NCI-H2081 treated with DMSO at 0.1 percent for 48 hours (cell line): ENCODE measurements at places on chromosomes 1 and 21.
A peak's percentile ranks its signal among the peaks of the same experiment; 100 is the strongest.

GRCh38 chr21:44706706-44707581, 4.4 kb downstream of the TSPEAR start:
- no peak for DNase-seq

DNA sequence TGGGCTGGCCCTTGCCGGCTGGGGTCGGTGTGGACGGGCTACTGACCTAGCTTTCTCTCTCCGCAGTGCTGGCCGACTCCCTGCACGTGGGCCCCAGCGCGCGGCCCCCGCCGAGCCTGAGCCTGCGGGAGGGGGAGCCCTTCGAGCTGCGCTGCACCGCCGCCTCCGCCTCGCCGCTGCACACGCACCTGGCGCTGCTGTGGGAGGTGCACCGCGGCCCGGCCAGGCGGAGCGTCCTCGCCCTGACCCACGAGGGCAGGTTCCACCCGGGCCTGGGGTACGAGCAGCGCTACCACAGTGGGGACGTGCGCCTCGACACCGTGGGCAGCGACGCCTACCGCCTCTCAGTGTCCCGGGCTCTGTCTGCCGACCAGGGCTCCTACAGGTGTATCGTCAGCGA, 34.9 kb downstream of the PTGFRN start:
- DNase-seq = no peak

GRCh38 chr1:208298593-208299269, 54.5 kb upstream of the PLXNA2 start:
- peak; percentile 72 for DNase-seq

GRCh38 chr1:15997076-15997585, 6.9 kb upstream of the SRARP start:
- no peak for DNase-seq

DNA sequence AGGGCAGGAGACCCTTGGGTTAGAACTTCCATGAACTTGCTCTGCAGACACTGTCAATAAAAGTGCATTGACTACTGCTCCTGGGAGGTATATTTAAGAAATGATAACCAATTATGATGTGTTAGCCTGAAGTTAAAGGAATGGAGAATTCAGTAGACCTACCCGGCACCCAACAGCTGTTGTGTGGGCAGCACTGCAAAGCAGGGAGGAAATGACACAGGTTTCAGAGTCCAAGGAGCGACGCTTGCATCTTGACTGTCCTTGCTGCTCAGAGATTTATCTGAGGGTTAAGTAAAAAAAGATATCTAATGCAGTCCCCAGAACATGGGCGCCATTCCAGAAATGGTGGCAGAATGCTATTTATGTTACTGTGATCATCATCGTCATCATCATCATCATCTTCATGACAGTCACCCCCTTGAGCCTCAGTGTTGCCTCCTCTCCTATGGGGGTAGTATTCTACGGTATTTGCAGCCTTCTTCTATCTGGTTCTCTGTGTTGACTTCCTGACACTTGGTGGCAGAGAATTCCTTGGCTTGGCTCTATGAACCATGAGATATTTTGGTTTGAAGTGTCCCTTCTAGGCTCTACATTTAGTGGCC, 225.9 kb downstream of the KAZN start:
- DNase-seq = no peak
